ENCODE measurements at places on chromosomes 2 and 18.
A peak's percentile ranks its signal among the peaks of the same experiment; 100 is the strongest.

GRCh38 chr2:234313558-234313957 lies 183.3 kb downstream of the ARL4C start:
- DNase-seq, result no peak

- DNase-seq, result no peak
Measured at GRCh38 chr2:227207573-227207972, 43.1 kb downstream of the COL4A3 start.

DNA sequence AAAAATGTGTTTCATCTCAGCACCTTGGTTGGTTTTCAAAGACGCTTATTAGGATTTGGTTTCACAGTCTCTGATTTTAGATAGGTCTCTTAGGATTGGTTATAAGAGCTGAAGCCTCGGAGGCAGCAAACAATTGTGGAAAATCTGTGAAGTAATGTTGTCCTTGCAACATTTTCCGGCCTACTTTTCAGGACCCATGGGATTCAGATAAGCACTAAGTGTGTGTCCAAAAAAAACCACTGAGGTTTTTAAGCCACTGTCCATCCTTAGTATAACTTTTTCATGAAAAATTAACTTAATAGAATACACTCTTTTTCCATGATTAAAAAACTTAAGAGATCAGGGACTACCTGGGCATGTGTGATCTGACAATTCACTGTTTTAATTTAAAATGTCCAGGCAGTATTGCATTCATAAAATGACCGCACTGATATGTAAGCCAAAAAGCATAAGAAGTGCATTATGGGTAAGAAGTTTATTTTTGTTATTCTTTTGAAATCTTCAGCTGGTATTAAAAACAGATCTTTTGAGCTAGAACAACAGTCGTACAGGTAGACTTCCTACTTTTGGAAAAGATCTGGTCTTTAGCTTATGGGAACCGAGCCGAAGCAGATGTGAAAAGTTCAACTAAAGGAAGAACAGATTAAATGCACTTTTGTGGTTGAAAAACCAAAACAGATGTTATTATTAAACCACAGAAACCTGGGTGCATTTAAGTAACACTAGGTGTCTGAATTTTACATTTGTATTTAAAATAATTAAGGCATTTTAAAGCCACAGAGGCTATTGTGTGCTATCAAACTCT lies 479.4 kb upstream of the ZEB2 start:
- no peak for DNase-seq

GRCh38 chr2:31129375-31130171 lies 8.7 kb downstream of the GALNT14 start:
- peak; percentile 67 for DNase-seq

DNA sequence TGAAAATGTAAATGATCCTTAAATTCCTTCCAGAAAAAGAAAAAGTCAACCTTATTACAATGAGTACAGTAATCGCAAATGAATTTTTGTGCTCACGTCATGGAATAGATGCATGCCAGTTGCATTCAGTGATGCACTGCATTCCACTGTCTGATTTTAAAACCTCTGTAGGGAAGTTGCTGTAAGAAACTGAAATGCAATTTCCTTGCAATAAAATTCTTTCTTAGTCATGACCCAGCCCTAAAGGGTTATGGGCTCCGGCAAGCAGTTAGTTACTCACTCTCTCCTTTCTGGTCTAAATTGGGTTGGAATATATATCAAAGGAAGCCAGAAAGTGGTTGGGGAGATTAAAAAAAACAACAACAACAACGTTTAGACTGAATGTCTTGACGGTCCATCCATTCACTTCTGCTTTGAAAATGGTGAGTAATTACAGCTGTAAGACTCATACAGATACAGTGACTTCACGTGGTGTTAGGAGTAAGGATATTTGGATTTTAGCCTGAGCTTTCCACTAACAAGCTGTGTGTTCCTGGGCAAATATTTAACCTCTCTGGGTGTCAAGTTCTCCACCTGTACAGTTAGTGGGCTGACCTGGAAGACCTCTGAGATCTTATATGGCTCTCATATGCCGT lies 8.6 kb upstream of the RND3 start:
- DNase-seq, result no peak

All from NCI-H1092 treated with DMSO at 0.1 percent for 48 hours (cell line).